ENCODE measurements at places on chromosomes 7 and 10.

DNA sequence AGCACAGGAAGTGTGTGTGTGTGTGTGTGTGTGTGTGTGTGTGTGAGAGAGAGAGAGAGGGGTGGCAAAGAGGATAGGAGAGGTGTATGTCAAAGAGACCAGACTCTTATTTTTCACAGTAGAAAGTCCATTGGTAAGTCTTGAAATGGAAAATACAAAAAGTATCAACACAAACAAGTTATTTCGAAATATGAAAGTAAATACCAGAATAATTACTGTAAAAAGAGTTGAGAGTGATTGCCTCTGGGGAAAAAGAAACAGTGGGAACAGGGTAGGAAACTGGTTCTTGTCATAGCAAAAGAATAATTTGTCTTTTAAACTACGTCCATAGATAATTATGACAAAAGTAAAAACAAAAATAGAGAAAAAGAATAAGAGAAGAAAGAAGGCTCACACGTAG lies 29.0 kb upstream of the EIF5AL1 start:
- no peak for DNase-seq

DNA sequence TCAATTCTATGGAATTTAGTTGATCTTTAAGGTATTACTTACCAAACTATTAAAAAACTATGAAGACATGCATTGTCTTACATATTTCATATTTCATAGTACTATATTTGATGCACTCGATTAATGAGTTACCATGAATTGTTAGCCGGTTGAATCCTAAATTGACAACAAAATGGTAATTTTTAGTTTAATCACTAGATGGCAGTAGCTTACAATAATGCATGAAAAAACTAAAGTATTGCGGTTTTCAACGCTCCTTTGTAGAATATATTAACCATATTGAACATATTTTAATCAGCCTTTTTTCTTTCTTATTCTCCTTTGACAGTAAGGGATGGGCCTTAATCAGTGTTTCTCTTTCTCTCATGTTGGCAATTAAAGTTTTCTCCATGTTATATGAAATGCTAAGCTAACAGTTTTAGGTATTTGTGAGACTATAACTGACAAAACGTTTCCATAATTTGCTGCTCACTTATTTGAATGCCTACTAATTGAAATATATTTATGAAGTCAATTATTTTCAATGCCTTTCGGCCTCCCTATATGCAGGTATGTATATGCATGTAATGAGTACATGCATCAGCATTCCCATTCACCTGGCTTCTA lies 48.5 kb upstream of the ARL4A start:
- DNase-seq = no peak

GRCh38 chr7:33814936-33815335 lies 90.4 kb upstream of the BMPER start:
- no peak for DNase-seq

DNA sequence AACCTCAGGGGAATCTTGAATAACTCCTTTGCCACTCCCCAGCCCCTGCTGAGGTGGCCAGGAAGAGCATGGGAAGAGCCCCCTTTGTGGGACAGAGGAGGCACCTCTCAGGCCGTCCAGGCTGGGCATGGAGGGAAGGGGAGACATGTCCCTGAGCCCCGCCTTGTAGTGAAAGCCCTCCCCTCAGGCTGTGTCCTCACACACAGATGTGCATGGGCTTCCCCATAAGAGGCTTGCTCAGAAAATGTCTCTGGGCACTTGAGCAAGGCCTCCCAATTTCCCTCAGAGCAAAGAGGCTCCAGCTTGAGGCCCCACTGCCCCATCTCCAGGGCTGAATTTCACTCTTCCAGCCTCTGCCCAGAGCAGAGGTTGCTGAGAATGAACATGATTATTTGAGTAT lies 3.8 kb downstream of the TMEM72 start:
- no peak for DNase-seq
